M059J (cell line): ENCODE measurements at places on chromosomes 1 and 21. TPM values are rescaled to one million over a fixed set of nuclear protein-coding genes. Genes with fewer than 3 reads are reported as not detected.
A peak's percentile ranks its signal among the peaks of the same experiment; 100 is the strongest.

- DNase-seq = peak; percentile 62
Observed at GRCh38 chr1:6108937-6109614, 63.4 kb downstream of the KCNAB2 start.

DNA sequence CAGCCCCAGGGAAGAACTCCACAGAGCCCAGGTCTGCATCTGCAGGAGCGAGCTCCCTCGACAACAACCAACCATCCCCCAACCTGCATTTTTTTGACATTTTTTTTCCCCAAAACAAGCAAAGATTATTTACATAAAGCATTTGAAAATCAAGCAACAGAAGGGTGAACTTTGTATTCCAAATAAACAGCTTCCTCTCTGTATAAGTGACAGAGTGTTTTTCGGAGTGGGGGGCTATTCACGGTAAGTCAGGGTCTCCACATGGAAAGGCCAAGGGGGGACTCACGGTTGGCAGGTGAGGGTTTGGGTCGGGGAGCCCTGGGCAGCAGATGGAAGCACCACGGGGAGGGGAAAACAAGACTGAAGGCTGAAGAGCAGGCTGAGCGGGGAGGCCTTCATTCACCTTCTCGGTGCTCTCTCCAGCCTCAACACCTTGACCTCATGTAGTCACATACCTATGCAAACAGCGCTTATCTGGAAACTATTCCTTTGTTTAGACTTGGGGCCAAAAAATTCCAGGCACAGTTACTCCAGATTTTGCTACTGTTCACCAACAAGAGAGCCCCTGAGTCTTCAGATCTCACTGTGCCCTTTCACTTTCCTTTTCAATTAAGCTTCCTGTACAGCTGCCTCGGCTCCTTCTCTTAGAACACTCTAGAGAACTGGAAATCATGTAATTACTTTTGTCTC lies 27.6 kb downstream of the C2CD2 start:
- peak; percentile 78 for DNase-seq

Gene VSIG8
- not detected in 2 replicates for total RNA-seq

Gene STUM
- total RNA-seq = not detected in 2 replicates

DNA sequence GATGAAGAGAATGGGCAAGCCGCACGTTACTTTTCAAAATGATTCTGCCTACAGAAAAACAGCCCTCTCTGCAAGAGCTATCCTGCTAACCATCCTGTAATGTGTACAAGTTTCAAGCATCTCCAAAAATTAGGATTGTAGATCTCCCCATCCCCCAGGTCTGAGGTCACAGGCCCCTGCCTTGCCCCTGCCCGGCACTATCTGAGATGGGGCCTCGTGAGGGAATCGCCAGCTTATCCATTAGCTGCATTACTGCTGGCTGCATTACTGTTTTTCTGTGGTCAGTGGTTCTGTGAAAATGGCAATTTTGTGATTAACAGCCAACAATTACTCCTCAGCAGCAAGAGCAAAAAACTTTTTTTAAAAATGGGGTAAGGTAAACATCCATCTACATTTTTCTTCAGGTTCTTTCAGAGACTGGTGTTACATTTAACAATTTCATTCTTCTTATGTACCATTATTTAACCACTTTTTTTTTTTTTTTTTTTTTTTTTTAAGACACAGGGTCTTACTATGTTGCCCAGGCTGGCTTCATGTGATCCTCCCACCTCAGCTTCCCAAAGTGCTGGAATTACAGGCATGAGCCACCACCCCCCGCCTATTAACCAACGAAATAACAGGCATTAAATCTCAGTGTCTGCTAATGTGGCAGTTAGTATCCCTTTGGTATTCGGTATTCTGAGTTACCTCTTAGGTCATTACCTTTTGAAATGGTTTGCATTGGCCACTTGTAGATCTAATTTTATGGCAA lies 83.8 kb downstream of the MRPL37 start:
- no peak for DNase-seq

Gene TNFRSF9
- total RNA-seq = 10.5 and 11.0 TPM in 2 replicates

Gene MPL
- not detected in 2 replicates for total RNA-seq

Gene PDE4B
- total RNA-seq = 2.8 and 5.8 TPM in 2 replicates

Gene RAP1A
- 40.5 and 68.7 TPM in 2 replicates for total RNA-seq

Gene PLEKHM2
- total RNA-seq = 35.3 and 59.1 TPM in 2 replicates

Gene IGSF9
- 0.25 and 0.32 TPM in 2 replicates for total RNA-seq

DNA sequence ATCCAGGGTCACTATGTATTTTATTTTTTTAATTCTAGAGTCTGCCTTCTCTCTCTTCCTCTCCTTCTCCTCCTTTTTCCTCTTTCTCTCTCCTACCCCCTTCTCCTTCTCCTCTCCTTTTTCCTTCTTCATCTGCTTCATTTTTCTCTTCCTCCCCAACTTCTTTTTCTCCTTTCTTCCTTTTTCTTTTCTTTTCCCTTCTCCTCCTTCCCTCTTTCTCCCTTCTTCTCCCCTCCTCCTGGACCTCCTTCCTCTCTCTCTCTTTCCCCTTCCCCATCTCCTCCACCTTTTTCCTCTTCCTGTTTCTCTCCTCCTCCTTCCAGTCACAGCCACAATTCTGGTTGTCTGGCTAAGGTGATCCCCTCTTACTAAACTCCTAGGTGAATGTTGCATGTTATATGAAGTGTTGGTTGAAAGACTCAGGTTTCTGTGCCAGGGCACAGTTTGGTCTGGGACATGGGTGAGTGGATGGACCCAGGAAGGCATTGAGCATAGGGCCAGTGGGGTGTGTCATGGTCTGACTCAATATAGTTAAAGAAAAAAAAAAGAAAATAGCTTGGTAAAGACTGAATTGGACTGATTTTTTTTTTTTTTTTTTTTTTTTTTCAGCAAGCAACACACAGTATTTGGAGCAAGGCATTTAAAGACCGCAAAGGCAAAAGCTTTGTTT lies 266.9 kb downstream of the TGFB2 start:
- DNase-seq = no peak

GRCh38 chr1:230281556-230281955 lies 144.6 kb downstream of the PGBD5 start:
- DNase-seq = no peak

- peak; percentile 91 for DNase-seq
Observed at GRCh38 chr1:160284782-160285344, at the start of gene PEX19. PEX19 (minus strand) TSS chr1:160285133; CDS start chr1:160285124, 9 bp downstream.
